Activated CD4-positive, alpha-beta T cell treated with anti-CD3 and anti-CD28 coated beads, Interleukin-2, amount 10 ng/mL, durations not matched to agents 7 days and 5 days (primary cell): ENCODE measurements at places on chromosomes 16 and 17.

GRCh38 chr17:64571746-64572145 is 65.0 kb downstream of the CEP95 start:
- DNase-seq = no peak

GRCh38 chr17:32593003-32593402 is 106.2 kb downstream of the CDK5R1 start:
- no peak for DNase-seq

GRCh38 chr17:44548376-44549230 is 8.7 kb upstream of the FZD2 start:
- DNase-seq = no peak

- DNase-seq = no peak
Observed at GRCh38 chr16:46895399-46896313, 11.5 kb downstream of the GPT2 start.

GRCh38 chr17:57407287-57408070 is 151.2 kb downstream of the MSI2 start:
- no peak for DNase-seq

GRCh38 chr17:65553009-65553645 is 8.3 kb downstream of the AXIN2 start:
- DNase-seq = no peak

GRCh38 chr16:66416136-66416535 is 11.0 kb upstream of the BEAN1 start:
- no peak for DNase-seq
